ENCODE measurements at places on chromosomes 7 and 10.

DNA sequence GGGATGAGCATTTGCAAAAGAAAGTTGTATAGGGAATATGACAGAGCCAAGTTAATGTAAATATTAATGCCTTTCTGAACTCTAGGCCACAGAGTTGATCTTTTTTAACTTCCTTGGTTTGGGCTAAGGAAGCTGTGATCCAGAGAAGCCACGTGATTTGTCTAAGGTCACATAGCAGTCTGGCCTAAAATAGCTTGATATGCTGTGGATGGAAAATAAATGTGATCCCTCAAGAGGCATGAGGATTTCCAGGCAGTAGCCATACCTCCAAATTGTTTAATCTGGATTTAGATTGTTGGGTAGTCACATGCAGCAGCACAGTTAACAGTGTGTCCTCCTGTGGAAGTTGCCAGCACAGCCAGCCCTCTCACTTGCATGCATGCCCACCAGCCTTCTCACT lies 165.7 kb upstream of the LANCL2 start:
- no peak for DNase-seq

DNA sequence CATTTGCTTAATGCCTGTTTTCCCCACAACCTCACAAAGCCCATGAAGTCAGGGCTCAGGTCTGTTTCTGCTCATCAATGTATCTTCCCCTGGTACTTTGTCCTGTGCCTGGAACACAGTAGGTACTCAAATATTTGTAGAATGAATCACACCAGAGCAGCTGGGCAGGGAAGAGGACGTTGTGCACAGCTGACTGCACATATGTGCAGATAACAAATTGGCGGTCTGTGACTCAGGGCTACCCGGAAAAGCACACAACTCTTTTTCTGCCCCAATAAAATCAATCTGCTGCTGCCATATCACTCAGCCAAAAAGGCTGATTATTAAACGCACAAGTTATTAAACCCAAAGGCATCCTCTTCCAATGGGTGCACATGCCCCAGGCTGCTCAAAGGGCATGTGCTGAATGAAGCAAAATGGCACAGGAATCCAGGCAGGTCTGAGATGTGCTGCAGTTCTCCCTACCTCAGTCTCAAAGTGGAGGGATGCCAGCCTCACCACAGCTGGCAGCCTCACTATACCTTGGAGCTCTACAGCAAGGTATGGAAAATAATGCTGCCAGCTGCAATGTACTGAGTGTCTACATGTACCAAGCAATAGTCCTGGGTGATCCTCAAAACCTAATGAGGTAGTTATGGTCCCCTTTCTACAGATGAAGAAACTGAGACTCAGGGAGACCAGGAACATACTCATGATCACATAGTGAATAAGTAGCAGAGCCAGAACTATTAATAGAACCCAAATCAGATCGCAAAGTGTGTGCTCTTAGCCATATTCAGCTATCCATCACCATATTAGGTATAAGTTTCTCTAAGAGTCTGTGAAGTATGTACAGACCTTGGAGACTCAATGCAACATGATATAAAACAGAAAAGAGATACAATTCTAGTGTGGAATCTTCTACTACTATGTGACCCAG lies 43.4 kb downstream of the SORBS1 start:
- DNase-seq: peak; percentile 87

DNA sequence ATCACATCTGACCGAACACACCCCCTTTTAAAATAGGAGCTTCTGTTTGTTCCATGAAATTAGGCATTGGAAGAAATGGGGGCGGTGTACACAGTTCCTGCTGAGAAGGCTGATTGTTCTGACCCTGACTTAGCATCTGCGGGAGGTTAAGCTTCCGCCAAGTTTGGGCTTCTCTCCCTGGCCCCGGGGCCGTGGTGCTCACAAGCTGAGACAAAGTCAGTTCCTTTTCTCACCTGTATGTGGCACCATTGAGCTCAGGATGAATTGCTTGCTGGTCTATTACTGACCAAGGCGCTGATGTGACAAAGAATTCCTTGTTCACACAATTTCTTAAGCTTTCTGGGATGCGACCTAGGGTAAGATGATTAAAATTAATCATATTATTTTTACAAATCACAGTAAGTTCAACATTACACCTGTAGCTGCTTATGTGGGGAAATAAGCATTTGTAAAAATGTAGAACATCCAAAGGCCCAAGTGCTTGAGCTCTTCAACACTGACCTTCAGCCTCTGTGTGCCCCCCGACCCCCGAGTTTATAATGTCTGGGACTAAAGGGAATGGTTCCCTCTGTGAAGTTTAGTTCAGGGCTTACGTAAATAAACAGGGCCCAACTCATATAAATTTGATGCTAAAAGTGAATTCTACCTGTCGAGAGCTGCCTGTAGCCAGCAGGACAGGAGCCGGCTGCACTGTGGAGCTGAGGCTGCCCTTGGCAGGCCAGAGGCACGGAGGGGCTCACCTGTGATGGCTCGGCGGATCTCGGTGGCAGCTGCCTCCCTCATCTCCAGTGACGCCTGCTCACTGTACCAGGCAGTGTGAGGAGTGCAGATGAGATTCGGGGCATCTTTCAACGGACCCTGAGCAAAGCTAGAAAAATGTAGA lies 50.8 kb downstream of the ZRANB1 start:
- DNase-seq: peak; percentile 72

GRCh38 chr10:5343561-5343960 lies 21.2 kb upstream of the UCN3 start:
- DNase-seq: peak; percentile 8

DNA sequence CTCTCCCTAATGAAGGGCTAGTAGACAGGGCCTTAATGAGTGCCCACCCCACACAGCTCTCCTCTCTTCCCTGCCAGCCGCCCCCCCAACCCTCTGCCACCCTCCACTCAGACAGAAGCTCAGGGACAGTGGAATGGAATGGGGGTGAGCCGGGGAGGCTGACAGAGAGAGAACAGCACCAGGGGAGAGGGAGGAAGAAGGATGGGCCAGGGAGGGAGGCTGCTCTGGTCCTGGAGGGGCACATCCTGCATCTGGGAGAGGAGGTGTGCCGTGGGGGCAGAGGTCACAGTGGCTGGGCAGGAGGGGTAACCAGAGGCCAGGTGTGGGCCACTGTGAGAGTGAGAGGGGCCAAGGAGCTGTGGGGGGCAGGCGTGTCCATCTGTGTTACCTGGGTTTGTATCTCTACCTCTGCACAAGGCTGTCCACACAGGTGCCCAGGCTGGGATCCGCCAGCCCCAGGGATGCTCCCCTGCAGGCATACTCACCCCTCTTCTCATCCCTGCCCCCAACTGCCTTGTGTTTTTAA lies 2.4 kb downstream of the NYAP1 start:
- DNase-seq: no peak

- DNase-seq: peak; percentile 86
Observed at GRCh38 chr7:45897042-45897690, 8.9 kb downstream of the IGFBP1 start.

GRCh38 chr10:35387768-35388167 lies 51.5 kb downstream of the CCNY start:
- DNase-seq: peak; percentile 81

DNA sequence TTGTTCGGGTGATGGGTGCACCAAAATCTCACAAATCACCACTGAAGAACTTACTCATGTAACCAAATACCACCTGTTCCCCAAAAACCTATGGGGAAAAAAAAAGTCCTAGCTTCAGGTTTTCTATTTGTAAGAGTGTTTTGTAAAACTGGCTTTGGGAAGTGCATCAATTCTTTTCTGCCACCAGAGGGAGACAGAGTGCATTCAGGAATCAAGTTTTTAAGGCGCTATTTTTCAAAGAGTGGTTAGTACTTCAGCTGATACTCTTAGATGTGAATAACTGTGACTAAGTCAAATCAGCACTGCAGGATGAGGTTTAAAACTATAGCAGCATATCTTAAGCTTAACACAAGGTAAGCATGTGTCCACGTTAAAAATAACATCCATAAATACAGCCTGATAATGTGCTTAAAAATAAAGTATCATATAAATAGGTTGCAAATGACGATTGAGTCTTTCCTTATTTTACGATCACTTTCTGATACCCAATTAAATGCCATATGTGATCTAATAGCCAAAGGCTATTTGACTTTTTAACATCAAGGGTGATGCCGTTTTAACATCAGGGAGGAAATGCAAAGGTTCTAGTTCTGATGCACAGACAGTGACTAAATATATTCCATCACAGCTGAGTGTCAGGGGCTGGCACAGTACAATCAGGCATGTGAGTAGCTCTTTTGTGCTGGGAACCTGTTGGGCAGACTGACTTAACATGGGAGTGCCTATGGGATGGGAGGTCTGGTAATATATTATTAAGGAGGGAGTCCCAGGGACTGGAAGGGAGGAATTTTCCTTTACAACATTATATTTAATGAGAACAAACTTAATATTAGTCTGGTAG lies 10.6 kb upstream of the LYZL2 start:
- peak; percentile 72 for DNase-seq

DNA sequence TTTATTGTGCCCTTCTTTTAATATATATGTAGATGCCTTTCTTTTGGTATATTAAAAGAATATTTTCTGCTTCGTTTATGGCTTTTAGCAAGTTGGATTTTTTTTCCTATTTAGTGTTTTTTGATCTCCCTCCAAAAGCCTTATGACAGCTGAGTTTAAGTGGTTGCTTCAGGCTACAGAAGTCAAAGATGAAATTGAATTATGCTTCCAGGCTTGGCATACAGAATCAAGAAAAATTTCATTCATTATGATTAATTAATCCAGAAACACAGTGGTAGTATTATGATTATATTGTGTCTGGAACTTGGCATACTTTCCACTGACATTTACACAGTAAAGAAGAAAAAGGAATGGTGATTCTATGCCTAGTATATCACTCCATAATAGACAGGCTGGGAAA lies 63.8 kb upstream of the SEM1 start:
- DNase-seq: no peak

GRCh38 chr10:61735882-61736281 lies 73.2 kb downstream of the CABCOCO1 start:
- no peak for DNase-seq

GRCh38 chr7:124784879-124785818 lies 19.6 kb upstream of the GPR37 start:
- DNase-seq: peak; percentile 63

GRCh38 chr7:195010-195829 lies 2.8 kb downstream of the FAM20C start:
- no peak for DNase-seq

GRCh38 chr7:115086146-115086841 lies 164.4 kb downstream of the MDFIC start:
- no peak for DNase-seq

- DNase-seq: peak; percentile 98
Observed at GRCh38 chr10:110918269-110918642, 724 bp downstream of the BBIP1 start.

GRCh38 chr10:111233439-111233838 lies 156.6 kb downstream of the ADRA2A start:
- no peak for DNase-seq

GRCh38 chr10:76206797-76207352 lies 775.5 kb downstream of the LRMDA start:
- DNase-seq: no peak

- no peak for DNase-seq
Observed at GRCh38 chr7:117485118-117485620, 5.3 kb downstream of the CFTR start.

- no peak for DNase-seq
Observed at GRCh38 chr10:48564466-48565160, 40.3 kb downstream of the ARHGAP22 start.

GRCh38 chr10:133474665-133475424 lies 21.1 kb downstream of the SCART1 start:
- no peak for DNase-seq

DNA sequence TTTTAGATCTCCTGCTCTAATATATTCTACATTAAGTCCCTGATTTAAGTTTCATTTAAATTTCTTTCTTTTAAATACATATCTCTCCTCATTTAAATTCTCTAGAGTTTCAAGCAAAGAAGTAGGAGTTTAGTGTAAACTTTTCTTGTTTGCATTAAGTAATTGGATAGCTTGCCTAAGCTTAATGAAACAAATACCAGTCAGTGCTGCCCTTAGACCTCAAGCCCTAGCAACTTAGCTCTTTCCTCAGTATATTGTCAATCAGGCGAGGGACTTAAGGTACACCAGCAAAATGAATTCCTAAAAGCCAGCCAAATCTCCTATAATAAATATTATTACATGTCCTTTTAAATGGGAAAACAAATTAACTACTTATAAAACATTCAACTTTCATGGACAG lies 101.5 kb downstream of the CHCHD3 start:
- DNase-seq: no peak
